ENCODE measurements at places on chromosomes 5 and 9.

DNA sequence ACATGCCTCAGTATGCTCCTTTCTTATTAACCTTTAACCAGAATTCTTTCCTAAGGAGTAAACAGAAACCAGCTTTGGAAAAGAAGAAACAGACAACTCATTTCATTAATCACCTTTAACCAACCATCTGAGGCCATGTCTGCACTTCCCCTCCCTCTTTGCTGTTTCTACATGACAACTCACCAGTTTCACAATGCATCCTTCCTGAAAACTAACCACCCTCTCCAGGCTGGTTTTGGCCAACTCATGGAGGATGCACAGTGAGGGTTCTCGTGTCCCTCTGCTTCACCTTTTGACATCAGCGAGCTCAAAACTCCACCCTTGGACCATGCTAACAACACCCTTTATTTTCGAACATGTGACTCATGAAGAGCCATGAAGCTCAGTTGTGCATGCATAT, 244.1 kb downstream of the ELAVL2 start:
- no peak for DNase-seq

GRCh38 chr9:14147738-14148137, 166.2 kb downstream of the NFIB start:
- no peak for DNase-seq

DNA sequence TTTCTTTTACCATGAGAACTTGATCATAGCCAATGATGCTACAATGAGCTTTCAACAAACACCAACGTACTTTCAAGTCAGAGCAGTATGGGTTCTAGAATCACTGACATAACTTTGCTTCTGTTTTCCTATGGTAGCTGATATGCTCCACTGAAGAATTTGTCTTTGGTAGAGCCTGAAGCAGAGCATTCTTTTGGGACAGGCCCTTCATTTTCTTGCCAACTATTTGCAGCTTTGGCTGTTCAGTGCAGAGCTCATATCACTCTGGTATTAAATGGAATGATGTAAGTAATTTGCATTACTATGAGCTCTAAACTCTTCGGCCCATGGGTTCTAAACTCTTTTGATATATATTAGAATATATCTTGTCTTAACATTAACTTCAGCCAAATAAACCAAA, 51.8 kb upstream of the APC start:
- no peak for DNase-seq

DNA sequence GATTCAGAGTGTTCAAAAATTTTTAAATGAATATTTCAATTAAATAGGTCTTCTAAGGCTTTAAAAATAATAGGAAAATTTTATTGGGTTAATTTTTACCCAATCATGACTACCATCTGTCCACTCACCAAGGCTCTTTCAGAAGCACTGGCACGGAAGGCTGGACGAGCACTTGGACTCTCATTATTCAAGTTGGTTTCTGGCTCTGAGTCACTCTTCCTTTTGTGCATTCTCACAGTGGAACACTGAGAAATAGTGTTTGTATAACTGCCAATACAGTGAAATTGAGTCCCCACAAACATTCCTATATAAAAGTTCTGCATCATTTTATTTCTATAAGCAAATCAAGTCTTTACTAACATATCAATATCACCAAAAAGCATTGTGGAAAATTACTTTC, 1149.0 kb downstream of the EFNA5 start:
- DNase-seq, result no peak

DNA sequence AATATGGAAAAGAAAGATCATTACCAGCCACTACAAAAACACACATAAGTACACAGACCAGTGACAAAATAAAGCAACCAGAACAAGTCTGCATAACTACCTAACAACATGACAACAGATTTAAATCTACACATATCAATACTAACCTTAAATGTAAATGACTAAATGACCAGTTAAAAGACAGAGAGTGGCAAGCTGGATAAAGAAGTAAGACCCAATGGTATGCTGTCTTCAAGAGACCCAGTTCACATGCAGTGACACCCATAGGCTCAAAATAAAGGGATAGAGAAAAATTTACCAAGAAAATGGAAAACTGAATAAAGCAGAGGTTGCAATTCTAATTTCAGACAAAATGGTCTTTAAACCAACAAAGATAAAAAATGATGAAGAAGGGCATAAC, 938.1 kb downstream of the EFNA5 start:
- no peak for DNase-seq

- no peak for DNase-seq
Observed at GRCh38 chr5:146039420-146039819, 66.0 kb downstream of the PLAC8L1 start.

DNA sequence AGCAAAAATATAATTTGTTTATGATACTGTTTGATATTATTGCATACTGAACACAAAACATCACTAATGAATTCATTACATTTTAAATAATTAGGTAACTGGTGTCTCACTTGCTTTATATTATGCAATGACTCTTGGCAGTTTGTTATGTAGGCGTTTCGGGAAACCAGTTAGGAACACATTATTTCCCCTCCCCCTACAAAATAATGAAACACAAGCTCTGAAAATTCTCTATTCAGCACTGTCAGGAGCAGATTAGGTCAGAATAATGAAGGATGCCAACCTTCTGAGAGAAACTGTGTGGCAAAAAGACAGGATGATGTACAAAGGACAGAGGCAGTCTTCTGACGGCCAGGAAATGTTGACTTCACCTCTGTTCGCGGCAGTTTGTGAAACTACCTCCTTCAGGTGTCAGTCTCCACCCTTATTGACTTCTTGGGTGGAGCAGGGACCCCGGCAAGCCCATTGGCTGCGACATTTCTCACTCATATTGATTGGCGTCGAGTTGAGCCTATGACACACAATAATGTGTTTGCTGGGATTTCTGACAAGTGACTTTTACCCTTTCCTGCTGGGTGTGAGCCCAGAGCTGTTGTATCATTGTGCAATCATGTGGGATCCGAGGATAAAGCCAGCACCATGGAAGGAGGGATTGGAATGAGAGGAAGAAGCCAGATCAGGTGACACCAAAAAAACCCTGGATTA, 33.9 kb downstream of the SH3PXD2B start:
- no peak for DNase-seq

- DNase-seq, result no peak
Observed at GRCh38 chr5:112865128-112865527, 4.0 kb downstream of the SRP19 start.

Measured in activated naive CD4-positive, alpha-beta T cell (primary cell).